ENCODE measurements at places on chromosomes 7 and 10. TPM values are rescaled to one million over a fixed set of nuclear protein-coding genes. Genes with fewer than 3 reads are reported as not detected.

The AFAP1L2 gene
- 4.0 TPM for total RNA-seq

GRCh38 chr7:36763132-36763816 is 39.0 kb upstream of the AOAH start:
- ATAC-seq: peak; percentile 20

DNA sequence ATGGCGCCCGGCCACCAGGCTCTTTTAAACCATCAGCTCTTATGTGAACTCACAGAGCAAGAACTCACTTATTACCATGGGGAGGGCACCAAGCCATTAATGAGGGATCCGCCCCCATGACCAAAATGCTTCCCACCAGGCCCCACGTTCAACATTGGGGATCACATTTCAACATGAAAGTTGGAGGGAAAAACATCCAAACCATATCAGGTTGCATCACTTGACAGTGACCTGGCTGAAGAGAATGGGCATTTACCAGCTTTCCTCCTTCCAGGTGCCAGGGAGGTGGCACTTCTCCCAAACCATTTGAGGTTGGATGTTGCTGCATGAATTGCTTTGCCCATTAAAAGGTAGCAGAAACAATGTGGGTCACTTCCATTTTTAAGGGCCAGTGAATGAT is 115.6 kb upstream of the TNS3 start:
- no peak for ATAC-seq

GRCh38 chr10:6385665-6386064 is 182.9 kb downstream of the PFKFB3 start:
- ATAC-seq: no peak

- ATAC-seq: peak; percentile 99
Observed at GRCh38 chr10:25080880-25081581, 64.6 kb downstream of the THNSL1 start.

The C7orf57 gene
- not detected for total RNA-seq

The PRSS1 gene
- total RNA-seq: 0.58 TPM

DNA sequence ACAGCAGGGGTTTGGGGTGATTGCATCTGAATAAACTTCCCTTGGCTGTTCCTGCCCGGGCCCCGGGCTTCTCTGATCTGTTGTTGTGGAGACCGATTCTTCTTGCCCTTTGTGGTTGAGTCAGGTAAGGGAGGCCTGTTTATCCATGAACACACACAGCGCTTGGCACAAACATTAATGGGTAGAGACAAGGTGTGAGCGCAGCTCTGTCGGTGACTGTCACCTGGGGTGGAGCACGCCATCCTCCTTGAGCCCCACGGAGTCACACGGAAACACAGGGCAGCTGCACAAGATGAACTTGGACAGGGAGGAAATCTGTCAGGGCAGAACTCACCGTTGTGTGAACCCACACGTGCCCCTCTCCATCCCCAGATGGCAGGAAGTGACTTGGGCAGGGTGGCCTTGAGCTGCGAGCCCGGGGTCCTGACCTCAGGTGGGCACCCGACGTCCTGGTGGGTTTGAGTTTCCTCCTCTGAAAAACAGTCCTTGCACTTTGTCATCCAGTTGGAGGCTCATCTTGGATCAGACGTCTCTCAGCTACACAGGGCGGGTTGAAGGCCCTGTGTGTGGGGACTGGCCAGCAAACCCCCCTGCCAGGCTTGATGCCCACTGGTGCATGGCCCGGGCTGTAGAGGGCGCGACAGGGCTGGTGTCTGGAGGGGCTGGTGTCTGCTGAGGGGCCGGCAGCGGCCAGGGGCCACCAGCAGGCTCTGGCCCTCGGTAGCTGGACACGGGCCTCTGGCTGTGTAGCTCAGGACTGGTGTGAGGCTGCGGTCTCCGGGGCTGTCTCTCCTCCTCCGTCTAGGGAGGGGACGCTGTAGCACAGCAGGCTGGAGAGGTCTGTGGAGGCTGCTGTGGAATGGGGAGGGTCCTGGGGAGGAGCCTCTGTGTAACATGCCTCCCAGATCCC is 24.2 kb upstream of the SHH start:
- ATAC-seq: no peak

DNA sequence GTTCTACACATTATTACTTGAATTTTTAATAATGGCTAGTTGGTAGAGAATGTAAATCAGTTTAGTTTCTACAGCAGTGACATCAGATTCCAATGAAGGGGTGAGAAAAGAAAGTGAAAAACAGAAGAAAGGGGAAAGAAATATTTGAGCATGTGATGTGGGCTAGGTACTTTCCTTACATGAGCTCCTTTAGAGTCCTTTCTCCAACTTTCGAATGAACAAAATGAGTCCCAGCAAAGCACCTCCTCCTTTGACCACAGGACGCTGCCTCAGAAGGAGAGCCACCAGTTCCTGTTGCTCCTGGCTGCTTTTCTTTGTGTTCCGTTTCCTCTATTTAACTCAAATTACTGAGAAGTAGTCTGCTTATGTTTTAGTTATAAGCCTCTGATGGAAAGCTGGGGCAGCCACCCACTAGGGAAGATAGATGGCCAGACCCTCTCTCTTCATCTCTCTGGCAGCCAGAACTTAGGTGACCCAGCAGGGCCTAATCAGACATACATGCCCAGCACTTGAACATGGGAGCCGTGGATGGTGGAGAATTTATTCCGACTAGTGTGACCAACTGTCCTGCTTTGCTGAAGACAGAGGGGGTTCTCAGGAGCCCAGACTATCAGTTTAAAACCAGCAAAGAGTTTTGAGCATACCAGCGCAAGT is 82.4 kb upstream of the NME8 start:
- ATAC-seq: no peak

The CALML3 gene
- 0.18 TPM for total RNA-seq

DNA sequence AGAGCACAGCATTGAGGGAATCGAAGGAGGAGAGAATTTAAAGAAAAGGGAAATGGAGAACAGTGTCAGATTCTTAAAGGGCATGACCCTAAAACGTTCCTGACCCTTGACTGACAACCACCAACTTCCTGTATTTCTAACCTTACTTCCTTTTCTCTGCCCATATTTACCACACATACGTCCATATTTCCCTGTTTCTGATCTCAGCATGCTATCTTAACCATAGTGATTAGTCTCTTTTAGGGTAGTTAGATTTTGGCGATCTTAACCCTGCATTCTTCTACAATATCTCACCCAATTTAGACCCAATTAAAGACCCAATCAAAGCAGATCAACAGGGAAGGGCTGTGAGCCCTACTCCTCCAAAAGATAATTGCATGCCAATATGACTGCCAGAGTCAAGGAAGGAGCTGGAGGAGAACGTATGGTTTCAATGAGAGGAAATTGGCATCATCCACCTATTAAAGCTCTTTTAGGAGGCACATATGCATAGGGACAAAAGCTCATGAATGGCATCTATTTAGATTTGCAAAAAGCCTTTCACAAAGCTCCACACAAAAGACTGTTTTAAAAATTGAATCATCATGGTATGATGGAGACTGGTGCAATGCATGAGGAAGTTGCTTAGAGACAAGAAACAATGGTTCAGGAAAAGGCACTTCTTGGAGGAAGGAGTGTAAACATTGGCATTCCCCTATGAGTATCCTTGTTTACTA is 49.0 kb upstream of the ARHGAP12 start:
- ATAC-seq: peak; percentile 79

The ARPC1A gene
- total RNA-seq: 93.9 TPM

DNA sequence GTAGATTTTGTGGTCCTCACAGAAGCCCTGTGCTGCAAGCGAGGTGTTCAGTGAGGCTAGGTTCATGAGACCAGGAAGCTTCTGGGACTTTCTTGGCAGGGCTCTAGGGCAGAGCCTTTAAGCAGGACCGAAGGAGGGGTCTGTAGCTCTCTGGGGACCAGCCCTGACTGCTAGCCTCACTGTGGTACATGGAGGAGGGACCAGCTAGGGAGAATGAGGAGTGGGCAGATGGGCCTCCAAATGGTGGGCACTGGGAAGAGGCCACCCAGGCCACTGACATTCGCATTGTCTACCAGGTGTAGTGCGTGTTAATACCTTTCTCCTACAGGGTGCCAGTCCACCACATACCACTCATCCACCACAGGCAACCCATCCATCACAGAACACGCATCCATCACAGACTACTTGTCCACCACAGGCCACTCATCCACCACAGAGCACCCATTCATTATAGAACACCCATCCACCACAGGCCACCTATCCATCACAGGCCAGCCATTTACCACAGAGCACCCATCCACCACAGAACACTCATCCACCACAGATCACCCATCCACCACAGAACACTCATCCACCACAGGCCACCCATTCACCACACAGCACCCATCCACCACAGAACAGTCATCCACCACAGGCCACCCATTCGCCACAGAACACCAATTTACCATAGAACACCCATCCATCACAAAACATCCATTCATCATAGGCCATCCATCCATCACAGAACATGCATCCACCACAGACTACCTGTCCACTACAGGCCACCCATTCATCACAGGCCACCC is 31.6 kb upstream of the ZNF488 start:
- ATAC-seq: no peak

All from motor neuron (in vitro differentiated cells).